RWPE1 (cell line): ENCODE measurements at places on chromosomes 3 and 15.

DNA sequence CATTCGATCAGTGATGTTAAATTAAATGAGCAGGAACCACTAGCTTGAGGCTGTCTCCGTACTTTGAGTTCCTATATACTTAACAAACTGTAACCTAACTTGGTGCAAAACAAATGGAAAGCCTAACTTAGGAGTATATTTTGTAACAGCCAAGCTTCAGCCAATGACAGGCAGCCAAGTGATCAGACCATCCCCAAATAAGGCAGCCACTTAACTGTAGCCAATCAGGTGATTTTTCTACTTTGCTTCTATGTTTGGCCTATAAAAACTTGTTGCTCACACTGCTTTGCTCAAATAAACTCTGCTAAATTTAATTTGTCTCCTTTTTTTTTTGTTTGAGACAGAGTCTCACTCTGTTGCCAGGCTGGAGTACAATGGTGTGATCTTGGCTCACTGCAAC lies 19.3 kb upstream of the ZNF770 start:
- no peak for DNase-seq

GRCh38 chr15:65363306-65363705 lies 14.5 kb downstream of the IGDCC3 start:
- DNase-seq, result no peak

- DNase-seq, result no peak
Measured at GRCh38 chr3:186362988-186363387, 954 bp upstream of the DGKG start.

DNA sequence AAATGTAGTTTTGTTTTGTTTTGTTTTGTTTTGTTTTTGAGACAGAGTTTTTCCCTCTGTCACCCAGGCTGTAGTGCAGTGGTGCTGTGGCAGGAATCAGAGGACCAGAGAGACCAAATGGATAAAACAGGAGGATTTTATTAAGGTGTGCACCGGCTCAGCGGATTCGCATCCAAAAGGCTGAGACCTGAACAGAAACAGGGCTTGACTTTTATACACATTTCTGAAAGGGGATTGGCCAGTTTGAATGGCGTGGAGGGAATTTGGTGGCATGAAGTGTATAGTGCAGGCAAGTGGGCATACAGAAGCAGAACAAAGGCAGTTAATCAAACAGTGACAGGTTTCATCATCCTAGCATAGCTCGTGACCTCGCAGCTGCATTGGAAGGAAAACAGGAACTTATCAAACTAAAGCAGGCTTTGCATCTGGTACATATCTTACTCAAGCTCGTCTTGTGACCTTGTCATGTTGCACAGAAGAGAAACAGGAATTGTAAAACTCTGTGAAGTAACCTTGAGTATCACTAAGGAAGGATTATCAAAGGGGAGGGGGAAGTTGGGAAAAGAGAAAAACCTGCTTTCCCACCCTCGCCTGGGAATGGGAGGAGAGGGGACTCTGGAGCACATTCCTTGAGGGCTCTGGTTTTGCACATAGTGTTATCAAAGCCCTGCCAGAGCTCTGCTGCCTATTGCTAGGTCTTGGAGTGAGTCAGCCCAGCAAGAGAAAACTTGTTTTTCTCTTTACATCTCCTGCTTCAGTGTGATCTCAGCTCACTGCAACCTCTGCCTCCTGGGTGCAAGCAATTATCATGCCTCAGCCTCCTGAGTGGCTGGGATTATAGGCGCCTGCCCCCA lies 38.5 kb downstream of the C3orf62 start:
- DNase-seq, result peak; percentile 55

DNA sequence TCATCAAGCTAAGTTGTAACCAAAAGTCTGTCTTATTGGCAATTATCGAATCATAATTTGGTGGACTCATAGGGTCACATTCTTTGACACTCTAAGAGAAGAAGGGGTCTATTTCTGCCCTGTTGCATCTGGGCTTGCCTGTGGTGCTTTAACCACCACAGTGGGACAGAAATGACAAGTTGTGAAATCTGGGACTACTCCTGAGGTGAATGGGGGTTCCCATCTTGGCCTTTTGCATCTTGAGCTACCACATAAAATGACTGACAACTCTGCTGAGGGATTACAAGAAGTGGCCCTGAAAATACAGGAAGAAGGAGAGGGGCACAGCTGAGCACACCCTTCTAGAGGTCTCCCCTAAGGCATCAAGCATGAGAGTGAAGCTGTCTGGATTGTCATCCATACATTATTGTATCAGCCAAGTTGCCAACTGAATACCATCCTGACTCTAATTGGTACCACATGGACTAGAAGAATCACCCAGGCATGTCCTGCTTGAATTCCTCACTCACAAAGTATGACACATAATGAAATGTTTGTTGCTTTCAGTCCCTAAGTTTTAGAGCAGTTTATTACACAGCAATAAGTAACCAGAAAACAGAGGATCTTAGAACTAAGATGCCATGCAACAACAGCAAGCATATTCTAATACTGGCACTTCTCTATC lies 306.5 kb downstream of the ROBO1 start:
- DNase-seq, result no peak
